ENCODE measurements at places on chromosomes 6 and 20.

DNA sequence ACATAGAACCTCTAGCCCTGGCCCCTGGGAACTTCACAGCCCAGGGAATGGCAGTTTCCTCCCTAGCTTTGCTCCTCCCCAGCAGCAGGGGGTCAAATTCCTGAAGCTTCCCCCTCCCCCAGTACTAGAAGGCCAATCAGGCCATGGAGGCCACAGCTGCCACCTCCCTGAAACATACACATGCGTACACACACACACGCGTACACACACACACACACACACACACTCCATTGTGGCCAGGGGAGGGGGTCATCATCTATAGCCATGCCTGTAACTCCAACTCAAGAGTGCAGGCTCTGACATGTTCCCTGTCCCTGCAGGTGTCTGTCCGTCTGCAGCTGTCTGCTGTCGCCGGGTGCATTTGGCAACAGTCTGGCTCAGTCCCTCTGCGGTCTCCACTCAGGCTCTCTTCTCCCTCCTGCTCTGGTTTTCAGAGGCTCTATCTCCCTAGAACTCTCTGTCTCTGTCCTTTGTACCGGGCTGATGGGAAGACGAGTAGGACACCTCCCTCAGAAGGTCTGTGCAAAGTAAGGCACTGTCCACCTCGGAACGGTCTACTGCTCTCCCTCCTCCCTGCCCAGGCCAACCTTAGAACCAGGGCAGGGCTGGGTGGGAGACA, 1.4 kb downstream of the LRFN2 start:
- DNase-seq = no peak

- DNase-seq = no peak
Measured at GRCh38 chr6:20791944-20792343, 257.7 kb downstream of the CDKAL1 start.

DNA sequence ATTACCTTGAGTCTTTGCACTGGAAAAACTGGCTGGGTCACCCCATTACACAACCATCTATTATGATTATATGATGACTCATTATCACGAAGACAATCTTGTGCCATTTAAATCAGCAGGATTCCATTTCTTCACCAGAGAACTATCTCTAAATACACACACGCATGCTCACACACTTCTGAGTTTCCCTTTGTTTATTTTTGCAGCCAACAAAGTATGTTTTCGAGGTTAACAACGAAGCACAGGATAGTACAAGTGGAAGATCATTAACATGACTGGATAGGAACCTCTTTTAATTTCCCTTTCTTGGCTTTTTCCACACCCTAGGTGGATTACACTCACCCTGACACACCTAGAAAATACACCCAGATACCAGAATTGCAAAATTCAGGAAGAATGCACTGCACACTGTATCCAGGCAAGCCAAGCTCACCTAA, 18.9 kb downstream of the PERP start:
- no peak for DNase-seq

GRCh38 chr6:166389119-166389518, 6.4 kb upstream of the MPC1 start:
- no peak for DNase-seq

GRCh38 chr20:46709459-46710152, at the start of gene SLC2A10:
SLC2A10 (plus strand) TSS chr20:46709649; CDS start chr20:46709737, 88 bp downstream.
- no peak for DNase-seq

GRCh38 chr20:46202766-46203509, 84.8 kb downstream of the CD40 start:
- DNase-seq = no peak

GRCh38 chr6:157497579-157497978, 116.6 kb downstream of the ZDHHC14 start:
- DNase-seq = no peak

GRCh38 chr6:84026721-84027164, 6.8 kb upstream of the MRAP2 start:
- DNase-seq = no peak

DNA sequence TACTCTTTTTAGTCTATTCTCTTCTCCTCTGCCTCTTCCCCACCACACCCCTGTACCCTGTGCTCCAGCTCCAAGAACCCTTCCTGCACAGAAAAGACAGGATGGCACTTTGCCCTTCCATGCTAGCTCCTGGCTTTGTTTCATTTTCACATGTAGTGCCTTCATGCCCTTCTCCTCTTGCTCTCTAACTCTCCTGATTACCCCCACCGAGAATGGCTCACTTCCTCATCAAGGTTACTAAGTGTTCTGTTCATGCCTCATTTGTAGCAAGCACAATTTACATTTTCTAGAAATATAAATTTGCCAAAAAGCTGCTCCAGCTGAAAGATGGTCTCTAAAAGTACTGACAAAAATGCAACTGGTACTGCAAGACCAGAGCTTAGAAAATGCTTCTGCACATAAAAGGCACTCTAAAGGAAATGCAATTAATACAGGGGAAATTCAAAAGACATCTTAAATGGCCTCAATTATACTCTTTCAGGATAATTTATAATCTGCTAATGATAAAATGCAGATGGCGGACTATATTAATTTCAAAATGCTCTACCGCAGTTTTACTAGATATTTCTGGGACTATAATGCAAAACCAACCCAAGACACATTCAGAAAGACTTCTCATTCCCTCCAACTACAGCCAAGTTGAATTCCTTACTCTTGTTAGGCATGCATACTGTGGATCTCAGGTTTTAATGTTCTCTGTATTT, 570.2 kb downstream of the PRKN start:
- DNase-seq = no peak

- DNase-seq = no peak
Measured at GRCh38 chr6:42155293-42155692, 12.9 kb upstream of the C6orf132 start.

DNA sequence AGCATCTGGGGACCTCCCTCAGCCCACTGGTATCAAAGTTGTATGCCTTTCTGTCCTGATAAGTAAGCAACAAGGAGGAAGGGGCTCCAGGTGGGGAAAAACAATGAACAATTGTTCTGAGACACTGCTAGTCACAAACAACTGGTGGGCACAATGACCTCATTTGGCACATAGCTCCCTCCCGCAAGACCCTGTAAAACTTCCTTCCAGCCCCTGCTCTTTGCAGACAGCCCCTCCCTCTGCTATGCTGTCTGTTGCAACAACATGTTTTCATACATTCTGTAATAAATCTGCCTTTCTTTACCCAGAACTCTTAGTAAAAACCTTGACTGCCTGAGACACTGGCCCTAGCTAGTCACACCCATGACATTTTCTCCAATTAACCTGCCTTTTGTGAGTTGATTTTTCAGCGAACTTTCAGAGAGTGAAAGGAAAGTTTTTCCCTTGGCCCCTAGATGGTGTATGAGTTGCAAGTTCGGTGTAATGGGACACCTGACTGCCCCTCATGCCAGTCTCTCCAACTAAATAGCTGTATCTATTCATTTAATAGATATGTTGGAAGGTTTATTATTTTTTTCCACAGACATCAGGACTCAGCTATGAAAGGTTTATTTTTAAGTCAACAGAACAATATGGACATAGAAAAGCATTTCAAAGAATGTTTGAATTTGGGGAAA, 142.3 kb upstream of the SLC22A16 start:
- DNase-seq = no peak

GRCh38 chr6:14957355-14958059, 288.4 kb upstream of the JARID2 start:
- DNase-seq = no peak

GRCh38 chr6:166554316-166554715, 32.2 kb downstream of the RAMACL start:
- DNase-seq = no peak

DNA sequence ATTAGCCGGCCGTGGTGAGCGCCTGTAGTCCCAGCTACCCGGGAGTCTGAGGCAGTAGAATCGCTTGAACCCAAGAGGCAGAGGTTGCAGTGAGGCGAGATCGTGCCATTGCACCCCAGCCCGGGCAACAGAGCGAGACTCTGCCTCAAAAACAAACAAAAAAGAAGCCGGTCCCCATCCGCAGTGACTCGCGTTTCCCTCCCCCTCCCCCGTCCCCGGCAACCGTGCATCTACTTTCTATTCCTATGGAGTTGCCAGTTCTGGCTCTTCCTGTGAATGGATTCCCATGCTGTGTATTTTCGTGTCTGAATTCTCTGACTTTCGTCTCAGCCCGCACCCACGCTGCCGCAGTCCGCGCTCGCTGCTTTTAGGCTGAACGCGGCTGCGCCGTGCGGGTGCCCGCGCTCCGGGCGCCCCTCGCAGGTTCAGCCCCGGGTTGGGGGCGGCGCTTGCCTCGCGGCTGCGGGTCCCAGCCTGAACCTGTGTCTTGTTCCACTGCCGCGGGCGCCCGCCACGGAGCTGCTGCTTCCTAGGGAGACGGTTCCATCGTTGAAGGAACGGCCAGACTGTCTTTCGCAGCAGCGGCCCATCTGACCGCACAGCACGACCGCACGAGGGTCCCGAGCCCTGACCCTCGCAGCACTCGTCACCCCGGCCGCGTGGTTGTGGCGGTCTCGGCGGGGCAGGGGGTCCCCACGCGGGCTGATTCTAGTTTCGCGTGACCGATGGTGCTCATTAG, 1.1 kb upstream of the MRGBP start:
- DNase-seq = peak; percentile 79

GRCh38 chr6:109867009-109867969, 110.8 kb upstream of the GPR6 start:
- DNase-seq = no peak

DNA sequence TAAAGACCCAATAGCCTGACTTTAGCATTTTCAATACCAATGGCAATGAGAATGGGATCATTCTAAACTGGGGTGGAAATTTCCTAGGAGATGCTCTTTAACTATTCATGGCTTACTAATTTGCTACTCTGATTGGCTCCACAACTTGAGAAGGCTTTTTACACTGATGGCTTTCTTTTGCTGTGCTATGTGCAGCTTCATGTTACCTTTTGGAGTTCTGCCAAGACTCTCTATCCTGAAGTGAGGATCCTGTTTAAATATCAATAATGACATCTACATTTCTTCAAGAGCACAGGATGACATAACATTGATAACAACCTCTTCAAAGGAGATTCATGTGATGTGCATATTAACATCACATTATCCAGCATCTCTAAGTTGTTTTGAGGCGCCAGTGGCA, 43.4 kb upstream of the SIRPG start:
- no peak for DNase-seq

- DNase-seq = no peak
Measured at GRCh38 chr6:143739341-143739851, 61.6 kb downstream of the PHACTR2 start.

Measured in activated naive CD8-positive, alpha-beta T cell treated with anti-CD3 and anti-CD28 coated beads, Interleukin-2, amount 50 U/mL, for 24 hours (primary cell).